ENCODE measurements at places on chromosomes 3 and 15. TPM values are rescaled to one million over a fixed set of nuclear protein-coding genes. Genes with fewer than 3 reads are reported as not detected.

FOXL2 gene
- total RNA-seq = not detected

SMAD6 gene
- total RNA-seq = 64.5 TPM

CYP8B1 gene
- total RNA-seq = not detected

SLCO2A1 gene
- total RNA-seq = not detected

AADACL2 gene
- total RNA-seq = not detected

PPARG gene
- total RNA-seq = 58.3 TPM

HIGD2B gene
- total RNA-seq = not detected

ATP13A5 gene
- not detected for total RNA-seq

DNA sequence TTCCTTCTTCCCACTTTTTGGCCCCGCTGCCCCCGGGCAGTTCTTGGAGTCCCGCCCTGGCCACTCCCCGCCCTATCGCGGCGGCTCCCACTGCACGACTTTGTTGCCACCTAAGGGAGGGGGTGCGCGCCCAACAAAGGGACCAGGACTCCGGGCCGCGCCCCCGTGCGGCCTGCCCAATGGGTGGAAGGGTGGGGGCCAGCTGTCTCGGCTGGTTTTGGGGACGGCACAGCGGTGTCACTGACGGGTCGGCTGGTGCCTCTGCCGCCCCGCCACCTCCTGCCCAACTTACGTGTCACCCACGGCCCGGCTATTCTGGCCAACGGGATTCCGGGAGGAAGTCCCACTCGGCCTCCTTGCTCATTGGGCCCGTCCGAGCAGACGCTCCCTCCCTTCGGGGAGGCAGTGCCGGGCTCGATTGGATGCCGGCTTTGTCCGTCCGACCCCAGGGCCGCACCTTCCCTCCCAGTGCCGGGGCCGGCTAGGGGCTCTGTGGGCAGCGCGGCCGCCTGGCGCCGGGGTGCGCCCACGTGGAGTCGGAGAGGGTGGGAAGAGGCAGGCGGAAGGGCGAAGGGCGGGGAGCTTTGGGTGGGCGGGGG, at the start of gene GOLIM4:
Gene GOLIM4 (minus strand): TSS at position 314 of the 599 bp plus-strand sequence. CDS start 639 bp downstream, outside the sequence.
- peak; percentile 100 for DNase-seq

- no peak for DNase-seq
Measured at GRCh38 chr15:78067328-78068228, 9.9 kb downstream of the TBC1D2B start.

DNA sequence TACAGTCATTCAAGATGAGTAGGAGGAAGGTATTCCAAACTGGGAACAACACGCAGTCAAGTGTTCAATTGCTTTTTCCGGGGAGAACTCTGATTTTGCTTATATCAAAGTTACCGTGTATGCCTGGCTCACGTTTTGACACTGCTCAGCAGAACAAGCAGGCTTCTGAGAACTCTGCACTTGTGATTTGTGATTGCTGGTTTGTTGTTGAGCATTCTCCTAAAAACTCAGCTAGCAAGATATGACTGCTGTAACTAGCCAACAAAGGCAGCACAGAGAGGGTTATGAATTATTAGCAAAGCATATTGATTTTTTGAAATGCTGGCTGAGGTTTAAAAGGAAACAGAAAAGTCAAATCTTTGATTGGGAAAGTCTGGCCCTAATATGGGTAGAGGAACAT, 151.7 kb downstream of the ZPLD1 start:
- DNase-seq = no peak

- peak; percentile 3 for DNase-seq
Measured at GRCh38 chr3:131503320-131503635, 507 bp upstream of the MRPL3 start.

DNA sequence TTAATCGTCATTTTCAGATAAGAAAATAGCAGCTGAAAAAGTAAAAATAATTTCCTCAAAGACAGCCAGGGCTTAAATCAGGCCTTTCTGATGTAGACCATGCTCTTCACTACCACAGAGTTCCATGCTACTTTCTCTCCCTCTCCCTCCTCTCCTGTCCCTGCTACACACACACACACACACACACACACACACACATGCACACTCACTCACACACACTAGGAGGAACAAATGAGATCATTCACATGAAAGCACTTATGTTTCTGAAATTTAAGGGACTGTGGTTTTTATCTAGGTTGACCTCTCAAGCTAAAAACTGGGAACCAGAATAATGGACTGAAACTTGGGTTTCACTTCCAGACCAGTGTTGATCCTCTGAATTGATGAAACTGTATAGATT, 4.1 kb upstream of the PSMA4 start:
- no peak for DNase-seq

DNA sequence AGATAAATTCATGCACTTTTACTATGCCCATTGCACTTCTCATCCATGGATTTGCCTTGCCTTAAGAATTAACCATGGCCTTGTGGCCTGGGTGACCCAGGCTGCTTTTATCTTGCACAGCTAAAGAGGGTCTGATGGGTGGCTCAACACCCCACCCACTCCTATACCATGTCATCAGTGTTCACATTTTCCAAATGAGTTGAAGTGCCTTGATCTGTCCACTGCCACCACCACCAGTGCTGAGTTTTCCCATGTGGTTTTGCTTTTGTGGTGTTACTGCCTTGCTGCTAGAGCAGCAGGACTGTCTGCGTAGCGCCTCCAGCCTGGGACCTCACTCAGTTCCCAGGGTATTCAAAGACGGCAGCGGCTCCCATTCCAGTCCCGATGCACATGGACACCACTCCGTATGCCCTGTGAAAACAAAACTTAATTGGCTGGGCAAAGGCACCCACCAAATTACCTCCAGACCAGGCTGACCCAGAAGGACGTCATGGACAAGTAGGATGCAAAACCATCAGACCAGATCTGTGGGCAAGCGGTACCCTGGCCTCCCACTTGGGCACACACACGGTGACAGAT, 14.1 kb downstream of the ACAA1 start:
- DNase-seq = no peak

- no peak for DNase-seq
Measured at GRCh38 chr3:125350597-125350996, 24.5 kb downstream of the ZNF148 start.

GRCh38 chr3:14915636-14916222, 31.7 kb upstream of the NR2C2 start:
- no peak for DNase-seq

DNA sequence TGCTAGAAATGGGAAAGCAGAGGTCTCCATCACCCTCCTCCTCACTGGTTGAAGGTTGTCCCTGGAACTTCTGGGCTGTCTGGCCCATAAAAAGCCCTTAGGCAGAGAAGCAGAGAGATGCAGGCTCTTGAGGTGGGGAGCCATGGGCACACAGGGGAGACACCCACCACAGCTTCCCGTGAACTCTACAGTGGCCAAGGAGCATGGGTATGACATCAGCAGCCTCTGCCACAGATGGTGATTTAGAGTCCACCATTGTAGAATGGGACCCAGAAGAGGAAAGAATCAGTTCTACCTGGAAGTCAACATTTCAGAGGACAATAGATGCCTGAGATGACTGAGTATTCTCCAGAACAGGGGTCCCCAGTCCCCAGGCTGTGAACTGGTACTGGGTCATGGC, 105.6 kb upstream of the LRRN1 start:
- no peak for DNase-seq

DNA sequence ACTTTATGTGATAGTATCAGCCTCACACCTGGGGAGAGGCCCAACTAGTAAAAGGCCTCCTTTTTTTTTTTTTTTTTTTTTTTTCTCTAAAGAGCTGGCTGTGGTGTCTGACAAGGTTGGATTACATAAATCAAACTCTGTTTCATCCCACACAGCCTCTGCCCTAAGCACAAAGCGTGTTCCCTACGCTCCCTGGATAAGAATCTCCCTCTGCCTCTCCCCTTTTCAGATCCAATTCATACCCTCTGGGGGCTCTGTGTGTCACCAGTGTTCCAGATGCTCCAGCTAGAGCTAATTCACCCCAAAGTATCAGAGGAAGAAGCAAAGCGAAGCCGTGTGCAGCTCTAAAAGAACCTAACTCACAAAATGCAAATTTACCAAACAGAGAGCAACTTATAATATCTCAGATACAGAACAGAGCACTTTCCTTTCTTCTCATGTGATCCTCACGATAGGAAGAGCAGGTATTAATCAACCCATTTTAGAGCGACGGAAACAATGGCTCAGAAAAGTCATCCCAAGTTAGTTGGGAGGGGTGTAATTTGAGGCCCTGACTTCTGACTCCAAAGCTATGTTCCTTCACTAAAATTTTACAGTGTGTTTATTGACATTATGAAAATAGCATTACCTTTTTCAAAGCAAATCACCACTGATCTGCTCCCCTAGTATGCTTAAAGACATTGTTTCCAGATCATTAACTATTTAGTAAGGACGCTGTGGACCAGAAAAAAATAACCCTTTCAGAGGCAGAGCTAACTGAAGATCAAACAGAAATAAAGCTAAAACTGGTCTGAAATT, 12.4 kb downstream of the BMF start:
- DNase-seq = peak; percentile 55

DNA sequence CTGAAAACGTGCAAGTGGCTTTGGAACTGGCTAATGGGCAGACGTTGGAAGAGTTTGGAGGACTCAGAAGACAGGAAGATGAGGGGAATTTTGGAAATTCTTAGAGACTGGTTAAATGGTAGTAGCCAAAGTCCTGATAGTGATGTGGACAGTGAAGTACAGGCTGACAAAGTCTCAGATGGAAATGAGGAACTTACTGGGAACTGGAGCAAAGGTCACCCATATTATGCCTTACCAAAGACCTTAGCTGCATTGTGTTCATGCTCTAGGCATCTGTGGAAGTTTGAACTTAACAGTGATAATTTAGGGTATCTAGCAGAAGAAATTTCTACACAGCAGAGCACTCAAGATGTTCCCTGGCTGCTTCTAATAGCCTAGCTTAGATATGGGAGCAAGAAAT, 28.6 kb upstream of the SERPINI2 start:
- DNase-seq = no peak

- no peak for DNase-seq
Measured at GRCh38 chr15:31255732-31256377, 70.8 kb upstream of the KLF13 start.

DNA sequence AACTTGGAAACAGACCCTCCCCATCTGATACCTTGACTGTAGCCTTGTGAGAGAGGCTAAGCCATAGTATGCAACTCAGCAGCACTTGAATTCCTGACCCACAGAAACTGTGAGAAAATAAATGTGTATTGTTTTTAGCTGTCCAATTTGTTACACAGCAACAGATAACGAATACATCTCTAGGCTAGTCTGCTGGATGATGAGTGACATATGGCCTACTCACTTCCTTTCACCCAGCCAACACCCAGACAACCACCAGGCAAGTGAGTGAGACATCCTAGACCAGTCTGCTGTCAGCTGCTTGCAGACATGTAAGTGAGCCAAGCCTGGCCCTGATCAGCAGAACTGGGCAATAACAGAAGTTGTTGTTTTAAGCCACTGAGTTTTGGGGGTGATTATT, 19.2 kb upstream of the SMAD6 start:
- DNase-seq = no peak

GRCh38 chr3:164408326-164408725, 670.0 kb downstream of the SI start:
- DNase-seq = no peak
